Amniotic stem cell (primary cell): ENCODE measurements at places on chromosomes 1 and 21.

GRCh38 chr1:15684042-15684461 lies at the start of gene PLEKHM2:
Gene PLEKHM2, plus strand, starts transcription at chr1:15684320. Its CDS starts 239 bp downstream, at chr1:15684559.
- no peak for DNase-seq

- no peak for DNase-seq
These were observed 73.9 kb upstream of the RRP15 start for GRCh38 chr1:218211241-218211640.

- no peak for DNase-seq
These were observed 198.4 kb upstream of the VAMP3 start for GRCh38 chr1:7572654-7573152.

DNA sequence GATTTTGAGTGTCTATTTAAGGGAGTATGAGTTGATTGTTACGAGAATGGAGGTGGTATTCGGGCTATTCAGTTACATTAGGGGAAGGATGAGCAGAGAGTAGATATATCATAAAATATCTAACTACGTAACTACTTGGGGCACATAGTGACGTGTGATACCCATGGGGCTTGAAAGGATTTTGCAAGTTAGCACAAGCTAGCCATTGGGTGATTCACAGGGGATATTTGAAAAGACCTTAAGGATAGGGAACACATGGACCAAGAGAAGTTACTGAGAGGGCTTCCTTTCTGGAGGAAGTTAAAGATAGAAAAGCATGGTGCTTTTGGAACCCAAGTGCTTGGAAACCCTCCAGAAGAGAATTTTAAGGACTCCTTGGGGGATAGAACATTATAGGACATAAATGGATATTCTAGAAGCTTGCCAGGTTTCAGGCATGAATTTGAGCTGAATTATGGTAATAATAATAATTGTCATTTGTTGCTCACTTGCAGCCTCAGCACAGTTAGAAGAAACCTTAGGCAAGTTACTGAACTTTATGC lies 5.4 kb downstream of the DISP1 start:
- DNase-seq: no peak

DNA sequence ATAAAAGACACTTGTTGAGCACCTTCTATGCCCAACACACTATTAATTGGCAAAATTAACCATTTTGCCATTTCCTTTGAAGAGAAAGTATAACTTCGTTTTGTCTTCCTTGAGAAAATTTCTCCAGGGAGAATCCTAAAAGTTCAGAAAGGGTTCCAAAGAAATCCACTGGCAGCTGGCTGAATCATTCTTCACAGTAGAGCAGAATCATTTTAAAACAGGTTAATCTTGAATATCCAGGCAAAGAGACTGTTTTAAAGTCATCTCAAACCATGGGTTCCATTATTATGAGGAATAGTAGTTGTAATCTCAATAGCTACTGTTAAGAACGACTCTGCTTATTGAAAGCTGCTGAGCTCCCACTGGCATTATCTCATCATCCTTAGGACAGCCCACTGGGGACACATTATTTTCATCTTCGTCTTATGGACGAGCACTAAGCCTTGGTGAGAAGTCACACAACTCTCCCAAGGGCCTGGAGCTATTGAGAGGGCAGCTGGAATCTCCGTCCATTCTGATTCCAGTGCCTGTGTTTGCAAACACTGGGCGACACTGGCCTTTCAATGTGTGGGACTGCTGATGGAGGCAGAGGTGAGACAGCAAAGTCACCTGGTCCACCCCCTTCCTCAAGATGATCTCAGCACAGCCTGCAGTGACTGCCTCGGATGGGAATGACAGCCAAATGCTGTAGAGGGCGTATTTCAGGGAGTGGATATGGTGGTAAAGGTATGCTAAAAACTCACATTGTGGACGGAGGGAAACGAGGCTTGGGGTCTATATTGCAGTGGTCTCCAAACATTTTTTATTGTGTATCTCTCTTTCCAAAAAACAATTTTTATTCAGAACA lies 15.3 kb upstream of the PGBD5 start:
- DNase-seq: no peak

GRCh38 chr1:243343970-243344937 lies 88.4 kb downstream of the SDCCAG8 start:
- peak; percentile 39 for DNase-seq

- DNase-seq: no peak
These were observed 23.2 kb upstream of the SLC30A1 start for GRCh38 chr1:211601982-211602670.

DNA sequence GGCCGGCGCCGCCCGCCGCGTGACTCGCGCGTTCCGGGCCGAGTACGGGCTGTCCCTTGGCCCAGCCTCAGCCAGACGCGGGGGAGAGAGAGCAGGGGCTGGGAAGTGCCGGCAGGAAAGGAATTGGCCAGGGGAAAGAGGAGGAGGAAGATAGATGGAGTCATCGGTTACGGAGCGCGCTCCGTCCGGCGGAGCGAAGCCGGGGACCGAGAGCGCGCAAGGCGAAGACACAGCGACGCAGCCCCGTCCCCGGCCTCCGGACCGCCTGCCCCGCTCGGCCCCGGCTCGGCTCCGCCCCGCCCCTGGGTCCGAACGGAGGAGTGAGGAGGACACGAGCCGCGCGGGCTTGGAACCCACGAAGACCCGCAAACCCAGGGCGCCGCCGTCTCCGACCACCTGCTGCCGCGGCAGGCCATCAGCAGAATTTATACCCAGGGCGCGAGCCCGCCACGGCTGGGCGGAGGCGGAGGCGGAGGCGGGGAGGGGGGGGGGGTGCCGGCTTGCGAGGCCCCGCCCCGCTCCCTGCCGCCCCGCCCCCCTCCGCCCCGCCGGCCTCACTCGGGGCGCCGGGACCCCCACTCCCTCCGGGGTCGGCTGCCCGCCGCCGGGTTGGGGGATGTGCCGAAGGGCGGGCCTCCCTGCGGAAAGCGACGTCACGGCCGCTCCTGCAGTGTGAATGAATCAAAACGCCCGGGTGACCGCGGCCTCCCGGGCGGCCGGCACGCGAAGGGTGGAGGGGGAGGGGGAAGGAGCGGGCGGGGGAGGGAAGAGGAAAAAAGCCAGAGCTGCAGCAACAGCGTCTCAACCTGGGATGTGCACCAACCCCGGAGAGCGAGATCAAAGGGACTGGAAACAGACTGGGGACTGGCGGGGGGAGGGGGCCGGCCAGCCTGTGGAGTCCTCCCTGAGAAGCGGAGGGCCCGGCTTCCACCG lies at the start of gene LHX4:
Gene LHX4 (plus strand): TSS at position 782 of the 933 bp plus-strand sequence. CDS start 266 bp downstream, outside the sequence.
- no peak for DNase-seq

GRCh38 chr1:65955071-65955470 lies 162.4 kb downstream of the PDE4B start:
- DNase-seq: no peak

DNA sequence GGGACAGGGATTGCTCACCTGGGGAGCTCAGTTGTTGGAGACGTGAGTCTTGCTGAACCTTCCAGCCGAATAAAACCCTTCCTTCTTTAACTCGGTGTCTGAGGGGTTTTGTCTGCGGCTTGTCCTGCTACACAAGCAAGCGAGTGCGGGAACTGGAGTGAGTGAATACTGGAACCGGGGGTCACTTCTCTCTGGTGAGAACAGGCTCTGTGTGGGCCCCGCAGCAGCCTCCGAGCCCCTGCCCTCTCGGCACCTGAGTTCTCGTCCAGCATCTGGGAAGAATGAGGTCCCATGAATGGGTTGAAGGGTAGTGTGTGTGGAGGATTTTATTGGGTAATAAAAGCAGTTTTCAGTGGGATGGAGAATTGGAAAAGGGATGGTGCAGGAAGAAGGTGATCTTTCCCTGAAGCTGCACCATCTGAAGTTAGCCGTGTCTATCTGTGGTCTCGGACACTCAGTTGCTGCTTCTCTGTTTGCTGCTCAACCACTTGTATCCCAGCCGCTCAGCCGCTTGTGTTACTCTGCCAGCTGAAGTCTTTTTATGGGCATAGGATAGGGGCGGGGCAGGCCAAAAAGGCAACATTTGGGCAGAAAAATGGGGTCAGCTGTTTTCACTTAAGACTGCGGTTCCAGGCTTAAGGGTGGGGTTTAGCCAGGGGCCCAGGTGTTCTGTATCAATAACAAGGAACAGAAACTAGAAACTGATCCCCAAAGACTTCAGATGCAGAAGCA lies 450.6 kb upstream of the CAMK1G start:
- DNase-seq: no peak

GRCh38 chr1:107135463-107135862 lies 5.4 kb upstream of the NTNG1 start:
- no peak for DNase-seq

GRCh38 chr1:185719021-185719420 lies 15.2 kb upstream of the HMCN1 start:
- DNase-seq: peak; percentile 61

DNA sequence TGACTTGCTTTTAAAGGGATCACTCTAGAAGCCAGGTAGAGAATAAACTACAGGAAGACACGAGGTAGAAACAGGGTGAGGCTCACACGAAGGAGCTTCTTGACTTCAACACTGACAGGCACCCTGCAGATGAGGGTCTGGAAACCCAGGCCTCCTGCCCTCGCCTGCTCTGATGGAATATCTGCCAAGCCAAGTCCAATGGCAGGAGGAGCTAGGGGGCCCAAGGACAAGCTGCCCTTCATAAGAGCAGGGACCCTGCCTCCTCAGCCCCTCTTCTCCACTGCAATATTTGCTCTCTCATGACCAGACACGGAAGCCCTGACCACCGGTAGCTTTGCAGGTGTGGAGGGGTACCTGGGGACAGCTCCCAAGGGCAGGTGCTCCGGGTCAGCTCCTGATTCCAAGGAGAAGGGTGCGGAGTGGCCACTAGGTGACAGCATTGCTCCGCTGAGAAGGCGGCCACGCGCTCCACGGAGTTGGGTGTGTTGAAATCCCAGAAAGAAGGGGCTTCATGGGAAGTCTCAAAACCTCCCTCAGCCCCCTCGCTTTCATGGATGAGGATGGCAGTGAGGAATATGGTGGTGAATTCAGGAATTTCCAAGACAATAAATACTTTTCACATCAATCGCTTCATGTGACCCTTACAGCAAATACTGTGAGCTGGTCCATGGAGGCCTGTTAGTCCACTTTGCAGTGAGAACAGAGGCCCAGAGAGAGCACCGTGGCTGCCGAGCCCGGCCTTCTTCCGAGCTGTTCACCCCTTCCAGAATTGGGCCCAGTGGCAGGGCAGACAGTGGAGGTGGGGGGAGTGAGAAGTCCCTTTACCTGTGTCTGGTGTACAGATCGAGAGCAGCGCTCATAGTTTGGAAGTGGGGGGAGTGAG lies 33.2 kb upstream of the PAX7 start:
- DNase-seq: peak; percentile 5

GRCh38 chr1:1906185-1907097 lies 8.6 kb upstream of the CALML6 start:
- peak; percentile 57 for DNase-seq

GRCh38 chr1:96509951-96510350 lies 211.6 kb upstream of the PTBP2 start:
- no peak for DNase-seq

GRCh38 chr1:32701421-32701911 lies 1.1 kb downstream of the SYNC start:
- DNase-seq: no peak

DNA sequence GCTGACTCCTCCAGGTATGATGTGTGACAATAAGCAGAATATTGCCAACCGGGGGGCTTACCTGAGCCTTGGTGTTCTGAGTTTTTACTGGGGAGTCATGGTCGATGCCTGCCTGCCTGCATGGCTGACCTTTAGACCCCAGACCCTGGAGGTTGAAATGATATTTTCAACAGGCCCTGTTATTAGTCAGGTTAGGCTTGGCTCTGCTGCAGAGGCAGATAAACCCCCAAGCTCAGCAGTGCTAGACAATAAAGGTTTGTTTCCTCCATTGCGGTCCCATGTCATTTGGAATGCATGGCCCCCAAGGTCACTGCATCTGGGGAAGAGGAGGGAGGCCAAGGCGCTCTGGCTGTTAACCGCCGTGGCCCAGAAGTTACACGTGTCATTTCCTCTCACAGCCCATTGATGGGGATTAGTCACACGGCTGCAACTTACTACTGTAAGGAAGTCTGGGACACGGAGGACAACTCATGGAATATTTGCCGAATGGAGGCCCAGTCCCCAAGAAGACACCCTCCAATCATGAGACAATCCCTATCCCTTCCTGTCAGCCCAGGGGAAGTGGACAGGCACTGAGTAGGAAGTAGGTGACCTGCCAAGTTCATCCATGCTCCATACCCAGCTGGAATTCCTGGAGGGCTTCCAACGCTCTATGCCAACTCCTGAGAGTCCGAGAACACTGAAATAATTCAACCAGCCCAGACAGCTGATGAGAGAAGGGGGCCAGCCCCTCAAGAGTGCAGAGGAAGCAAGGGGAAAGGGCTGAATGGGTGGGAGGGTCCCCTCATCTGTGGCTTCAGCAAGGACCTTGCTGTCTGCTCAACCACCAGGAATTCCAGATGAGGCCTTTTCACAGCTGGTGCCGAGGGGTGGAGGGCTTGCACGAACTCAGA lies 97.3 kb downstream of the TAS1R2 start:
- DNase-seq: no peak

GRCh38 chr1:31366796-31367195 lies 6.1 kb downstream of the FABP3 start:
- DNase-seq: no peak

GRCh38 chr1:153349363-153350320 lies 1.0 kb upstream of the PGLYRP4 start:
- DNase-seq: no peak

DNA sequence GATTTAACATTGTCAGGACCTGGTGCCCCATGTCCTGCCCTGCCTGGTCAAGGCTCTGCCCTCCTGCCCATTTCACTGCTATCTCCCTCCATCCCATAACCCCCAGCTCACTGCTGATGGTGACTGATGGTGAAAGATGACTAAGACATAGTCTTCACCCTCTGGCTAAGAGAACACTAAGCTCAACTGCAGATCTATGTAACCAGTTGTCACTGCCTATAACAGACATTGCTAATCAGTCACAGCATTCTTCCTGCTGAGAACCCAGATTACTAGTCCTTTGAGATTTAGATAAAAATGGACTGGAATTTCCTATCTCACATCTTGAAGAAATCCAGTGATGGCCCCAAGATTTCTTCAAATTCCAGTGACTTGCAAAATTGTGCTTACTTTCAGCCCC lies 8.0 kb upstream of the ZNF362 start:
- DNase-seq: no peak

GRCh38 chr1:222107267-222107666 lies 365.4 kb upstream of the DUSP10 start:
- no peak for DNase-seq

- DNase-seq: no peak
These were observed 44.3 kb upstream of the ERRFI1 start for GRCh38 chr1:8070381-8070811.
